ENCODE measurements at places on chromosomes 2 and 18.

DNA sequence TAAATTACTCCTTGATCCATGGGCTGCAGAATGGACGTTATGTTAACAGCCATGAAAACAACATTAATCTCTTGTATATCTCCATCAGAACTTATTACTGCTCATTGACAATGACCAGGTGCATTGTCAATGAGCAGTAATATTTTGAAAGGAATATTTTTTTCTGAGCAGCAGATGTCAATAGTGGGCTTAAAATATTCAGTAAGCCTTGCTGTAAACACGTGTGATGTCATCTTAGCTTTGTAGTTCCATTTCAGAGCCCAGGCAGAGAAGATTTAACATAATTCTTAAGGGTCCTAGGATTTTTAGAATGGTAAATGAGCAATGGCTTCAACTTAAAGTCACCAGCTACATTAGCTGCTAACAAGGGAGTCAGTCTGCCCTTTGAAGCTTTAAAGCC lies 26.6 kb downstream of the CFAP210 start:
- DNase-seq, result no peak

- DNase-seq, result peak; percentile 44
Observed at GRCh38 chr2:164538240-164538866, 82.9 kb downstream of the GRB14 start.

DNA sequence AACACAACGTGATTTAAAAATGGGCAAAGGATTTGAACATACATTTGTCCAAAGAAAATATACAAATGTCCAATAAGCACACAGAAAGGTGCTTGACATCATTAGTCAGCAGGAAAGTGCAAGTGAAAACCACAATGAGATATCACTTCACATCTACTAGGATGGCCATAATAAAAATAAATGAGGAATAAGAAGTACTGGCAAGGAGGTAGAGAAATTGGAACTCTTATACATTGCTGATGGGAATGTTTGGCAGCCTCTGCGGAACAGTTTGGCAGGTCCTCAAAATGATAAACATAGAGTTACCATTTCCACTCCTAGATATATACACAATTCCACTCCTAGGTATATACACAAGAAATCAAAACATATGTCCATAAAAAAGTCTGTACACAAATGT lies 51.0 kb upstream of the PGAP1 start:
- DNase-seq, result peak; percentile 37

- no peak for DNase-seq
Observed at GRCh38 chr18:1906421-1906820, 664.9 kb downstream of the METTL4 start.

GRCh38 chr18:59343926-59344325 lies 15.1 kb downstream of the LMAN1 start:
- DNase-seq, result no peak

DNA sequence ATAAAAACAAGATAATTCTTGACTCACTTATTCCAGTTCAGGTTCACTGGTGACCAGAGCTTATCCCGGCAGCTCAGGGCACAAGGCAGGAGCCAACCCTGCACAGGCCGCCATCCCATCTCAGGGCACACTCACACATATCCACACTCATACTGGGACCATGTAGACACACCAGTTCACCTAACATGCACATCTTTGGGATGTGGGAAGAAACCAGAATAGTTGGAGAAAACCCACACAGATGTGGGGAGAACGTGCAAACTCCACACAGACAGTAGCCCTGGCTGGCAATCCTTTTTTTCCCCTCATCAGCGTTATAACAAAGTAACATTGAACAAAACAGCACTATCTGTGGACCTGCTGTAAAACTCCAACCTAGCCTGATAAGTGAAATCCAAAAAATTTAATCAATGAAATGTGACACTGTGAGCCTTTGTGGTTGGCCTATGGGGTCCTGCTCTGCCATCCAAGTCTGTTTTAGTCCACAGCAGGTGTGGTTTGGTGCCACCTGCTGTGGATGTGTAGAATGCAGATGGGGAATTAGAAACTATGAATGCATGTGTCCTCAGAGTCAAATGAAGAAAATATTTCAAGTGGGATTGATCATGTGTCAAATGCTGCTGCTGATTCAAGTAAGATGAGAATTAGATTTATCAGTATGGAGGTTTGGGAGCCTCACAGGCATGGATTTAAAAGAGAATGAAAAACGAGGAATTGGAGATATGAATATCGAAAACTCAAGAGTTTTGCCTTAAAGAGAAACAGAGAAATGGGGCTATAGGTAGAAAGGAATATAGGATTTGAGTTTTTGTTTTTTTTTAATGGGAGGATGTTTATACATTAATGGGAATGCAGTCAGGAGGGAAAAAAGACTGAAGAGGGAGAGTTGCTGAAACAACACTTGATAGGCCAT lies 47.0 kb downstream of the UGP2 start:
- DNase-seq, result peak; percentile 30

DNA sequence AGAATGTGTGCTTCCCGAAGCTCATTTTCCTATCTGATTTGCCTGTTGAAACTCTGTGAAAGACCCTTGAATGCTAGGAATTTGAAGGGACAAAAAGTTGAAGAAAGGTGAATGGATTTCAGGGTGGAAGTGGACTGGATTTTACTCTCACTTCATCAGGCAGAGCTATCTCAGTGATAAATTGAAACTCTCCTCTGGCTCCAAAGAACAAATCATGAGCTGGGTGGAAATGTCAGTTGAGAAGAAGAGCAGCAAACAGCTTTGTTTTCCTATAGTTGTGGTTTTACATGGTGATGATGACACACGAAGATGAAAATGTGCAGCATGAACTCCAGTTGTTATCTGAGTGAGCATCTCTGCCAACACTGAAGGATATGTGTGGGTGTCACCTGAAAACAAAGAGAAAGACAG lies 34.4 kb downstream of the CD28 start:
- no peak for DNase-seq

All from NCI-H446 (cell line).